Activated CD4-positive, alpha-beta memory T cell treated with anti-CD3 and anti-CD28 coated beads for 36 hours (primary cell): ENCODE measurements at places on chromosomes 2 and 18.

GRCh38 chr18:13035249-13035914, 44.2 kb downstream of the CEP192 start:
- DNase-seq, result no peak

- DNase-seq, result no peak
Measured at GRCh38 chr2:151239624-151240023, 22.0 kb downstream of the RBM43 start.

DNA sequence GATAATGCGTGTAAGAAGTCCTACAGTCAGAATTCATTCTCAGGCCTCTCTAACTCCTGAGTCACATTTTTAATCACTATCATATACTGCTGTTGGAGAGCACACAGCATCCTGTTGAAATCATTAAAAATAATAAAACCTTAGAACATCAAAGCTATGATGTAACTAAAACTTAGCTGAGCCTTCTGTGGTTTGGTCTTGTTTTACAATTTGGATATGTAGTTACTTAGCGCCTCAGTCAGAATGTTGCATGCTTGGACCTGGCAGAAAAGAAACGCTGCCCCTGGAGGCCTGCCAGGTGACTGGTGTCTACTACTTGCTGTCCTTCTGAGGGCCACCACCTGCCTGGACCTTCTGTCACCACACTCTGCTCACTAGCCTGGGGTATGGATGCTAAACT, 261.1 kb upstream of the RASGRP3 start:
- DNase-seq, result no peak

- DNase-seq, result no peak
Measured at GRCh38 chr2:45612285-45612684, 1.2 kb upstream of the SRBD1 start.

GRCh38 chr18:26483633-26484032, 64.7 kb downstream of the KCTD1 start:
- DNase-seq, result no peak

GRCh38 chr18:55863391-55863706, 275.4 kb upstream of the TCF4 start:
- DNase-seq, result no peak

- DNase-seq, result no peak
Measured at GRCh38 chr2:191661097-191661924, 16.6 kb upstream of the NABP1 start.

GRCh38 chr2:174931724-174932123, 73.5 kb downstream of the CHN1 start:
- DNase-seq, result no peak

DNA sequence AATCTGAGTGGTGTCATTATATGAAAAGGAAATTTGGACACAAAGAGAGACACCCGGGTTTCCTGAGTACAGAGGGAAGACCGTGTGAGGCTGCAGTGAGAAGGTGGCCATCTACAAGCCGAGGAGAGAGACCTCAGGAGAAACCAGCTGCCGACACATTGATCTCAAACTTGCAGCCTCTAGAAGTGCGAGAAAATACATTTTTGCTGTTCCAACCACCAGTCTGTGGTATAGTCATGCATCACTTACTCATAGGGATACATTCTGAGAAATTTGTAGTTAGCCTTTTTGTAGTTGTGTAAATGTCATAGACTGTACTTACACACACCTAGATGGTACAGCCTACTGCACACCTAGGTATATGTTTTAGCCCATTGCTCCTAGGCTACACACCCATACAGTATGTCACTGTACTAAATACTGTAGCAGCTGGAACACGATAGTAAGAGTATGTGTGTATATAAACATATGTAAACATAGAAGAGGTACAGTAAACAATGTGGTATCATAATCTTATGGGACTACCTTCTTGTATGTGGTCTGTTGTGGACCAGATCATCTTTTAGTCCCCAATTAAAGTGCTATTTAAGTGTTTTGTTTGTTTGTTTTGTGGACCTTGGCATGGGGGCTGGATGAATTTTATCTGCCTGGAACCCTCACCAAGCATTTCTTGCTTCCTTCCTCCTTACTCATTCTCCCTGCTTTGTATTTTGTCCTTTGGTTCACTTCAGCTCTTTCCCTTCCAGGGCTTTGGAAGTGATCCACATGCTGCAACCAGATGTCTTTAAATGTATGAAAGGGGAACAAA, 38.3 kb upstream of the SESTD1 start:
- no peak for DNase-seq

DNA sequence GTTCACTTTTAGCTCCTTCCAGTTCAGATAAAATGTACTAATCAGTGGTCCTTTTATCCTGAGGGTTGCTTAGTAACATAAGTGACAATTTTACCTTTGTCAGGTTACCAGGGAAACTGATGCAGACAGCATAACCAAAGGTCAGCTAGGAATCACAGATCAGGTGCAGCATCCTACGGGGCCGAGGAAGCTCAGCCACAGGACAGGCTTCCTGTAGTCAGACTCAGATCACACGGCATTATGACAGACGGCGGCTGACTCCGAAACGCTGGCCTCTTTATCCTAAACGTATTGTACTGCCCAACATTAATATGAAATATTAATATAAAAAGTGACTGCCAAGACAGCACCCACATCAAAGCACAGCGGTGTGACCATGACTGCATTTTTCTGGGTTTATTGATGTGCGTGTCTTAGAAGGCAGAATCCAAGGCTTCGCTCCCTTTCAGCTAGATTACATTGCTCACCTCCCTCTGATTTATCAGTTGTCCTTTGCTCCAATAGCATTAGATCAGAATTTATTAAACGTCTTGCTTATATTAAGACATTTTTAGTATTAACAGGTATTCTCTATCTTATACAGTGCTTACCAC, 444.5 kb downstream of the CMPK2 start:
- DNase-seq, result no peak
